Stimulated activated CD4-positive, alpha-beta T cell treated with anti-CD3 and anti-CD28 coated beads, Interleukin-4, amount 100 ng/mL, for 24 hours (primary cell): ENCODE measurements at places on chromosomes 1 and 21.

GRCh38 chr1:184903111-184903692 is 71.1 kb downstream of the NIBAN1 start:
- no peak for DNase-seq

- no peak for DNase-seq
Measured at GRCh38 chr1:203550846-203551245, 56.9 kb downstream of the OPTC start.

- DNase-seq: no peak
Measured at GRCh38 chr1:168518813-168519212, 25.0 kb downstream of the XCL2 start.

- DNase-seq: peak; percentile 53
Measured at GRCh38 chr1:6260961-6261614, at the start of gene GPR153. Gene GPR153, minus strand, starts transcription at chr1:6261098. Its CDS starts 6,193 bp downstream, at chr1:6254905.

- DNase-seq: no peak
Measured at GRCh38 chr1:109799445-109799844, 35.7 kb upstream of the EPS8L3 start.

GRCh38 chr21:38596264-38597042 is 98.2 kb upstream of the ERG start:
- DNase-seq: no peak

- no peak for DNase-seq
Measured at GRCh38 chr1:175599212-175599705, 144.1 kb downstream of the TNR start.

GRCh38 chr21:36450511-36450910 is 29.4 kb downstream of the CLDN14 start:
- DNase-seq: no peak

DNA sequence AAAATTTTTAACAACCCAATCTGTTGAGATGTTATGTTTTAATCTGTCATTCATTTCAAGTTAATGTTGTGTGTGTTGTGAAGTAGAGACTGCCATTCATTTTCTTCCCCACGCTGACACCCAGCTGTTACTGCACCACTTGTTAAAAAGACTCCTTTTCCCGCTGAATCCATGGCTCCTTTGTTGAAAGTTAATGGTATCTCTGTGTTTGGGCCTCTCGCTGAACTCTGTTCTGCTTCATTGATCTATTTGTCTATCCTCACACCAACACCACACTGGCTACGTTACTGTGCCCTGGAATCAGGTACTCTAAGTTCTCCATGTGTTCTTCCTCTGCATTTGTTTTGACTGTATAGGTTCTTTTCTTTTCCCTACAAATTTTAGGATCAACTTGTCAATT is 58.2 kb downstream of the PDE9A start:
- no peak for DNase-seq

DNA sequence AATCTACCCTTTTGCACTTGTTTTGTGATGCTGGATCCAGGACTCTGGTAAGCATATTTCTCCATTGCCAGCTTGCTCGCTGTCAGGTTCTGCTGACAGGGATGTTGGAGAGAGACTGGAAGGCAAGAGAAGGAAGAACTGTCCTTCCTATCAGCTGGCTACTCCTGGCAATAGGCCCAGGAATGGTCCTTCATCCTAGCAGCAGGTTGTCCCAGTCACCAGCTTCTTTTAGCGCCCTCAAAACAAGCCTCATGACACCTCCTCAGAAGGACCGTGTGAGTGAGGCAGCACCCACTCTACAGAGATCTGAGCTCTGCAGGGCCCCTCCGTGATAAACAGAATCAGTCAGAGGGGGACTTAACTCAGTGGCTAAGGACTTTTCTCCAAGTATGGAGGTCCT is 33.1 kb upstream of the SLAMF9 start:
- no peak for DNase-seq

GRCh38 chr1:167689567-167689920 is 32.2 kb upstream of the MPZL1 start:
- no peak for DNase-seq

DNA sequence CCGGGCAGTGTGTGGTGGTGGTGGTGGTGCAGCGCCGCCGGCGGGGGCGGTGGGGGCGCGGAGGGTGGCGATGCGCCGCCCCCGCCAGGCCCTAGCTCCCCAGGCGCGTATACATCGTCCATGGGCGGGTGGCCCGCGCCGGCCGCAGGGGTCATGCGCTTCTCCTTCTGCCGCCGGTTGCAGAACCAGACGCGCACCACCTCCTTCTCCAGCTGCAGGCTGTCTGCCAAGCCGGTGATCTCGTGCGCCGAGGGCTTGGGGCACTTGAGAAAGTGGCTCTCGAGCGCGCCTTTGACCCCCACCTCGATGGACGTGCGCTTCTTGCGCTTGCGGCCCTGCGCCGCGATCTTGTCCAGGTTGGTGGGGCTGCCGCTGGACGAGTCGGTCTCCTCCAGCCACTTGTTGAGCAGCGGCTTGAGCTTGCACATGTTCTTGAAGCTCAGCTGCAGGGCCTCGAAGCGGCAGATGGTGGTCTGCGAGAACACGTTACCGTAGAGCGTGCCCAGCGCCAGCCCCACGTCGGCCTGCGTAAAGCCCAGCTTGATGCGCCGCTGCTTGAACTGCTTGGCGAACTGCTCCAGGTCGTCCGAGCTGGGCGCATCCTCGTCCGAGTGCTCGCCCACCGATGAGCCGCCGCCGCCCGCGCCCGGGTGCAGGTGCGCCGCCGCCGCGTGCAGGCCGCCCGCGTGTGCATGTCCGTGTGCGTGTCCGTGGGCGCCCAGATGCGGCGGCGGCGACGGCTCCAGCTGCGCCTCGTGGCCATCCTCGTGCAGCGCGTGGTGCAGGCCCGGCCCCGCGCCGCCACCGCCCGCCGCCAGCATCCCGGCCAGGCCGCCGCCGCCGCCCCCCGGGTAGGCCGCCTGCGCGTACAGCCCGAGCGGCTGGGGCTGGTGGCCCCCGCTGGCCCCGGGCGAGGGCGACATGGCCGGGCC is 926 bp downstream of the POU3F1 start:
- no peak for DNase-seq

DNA sequence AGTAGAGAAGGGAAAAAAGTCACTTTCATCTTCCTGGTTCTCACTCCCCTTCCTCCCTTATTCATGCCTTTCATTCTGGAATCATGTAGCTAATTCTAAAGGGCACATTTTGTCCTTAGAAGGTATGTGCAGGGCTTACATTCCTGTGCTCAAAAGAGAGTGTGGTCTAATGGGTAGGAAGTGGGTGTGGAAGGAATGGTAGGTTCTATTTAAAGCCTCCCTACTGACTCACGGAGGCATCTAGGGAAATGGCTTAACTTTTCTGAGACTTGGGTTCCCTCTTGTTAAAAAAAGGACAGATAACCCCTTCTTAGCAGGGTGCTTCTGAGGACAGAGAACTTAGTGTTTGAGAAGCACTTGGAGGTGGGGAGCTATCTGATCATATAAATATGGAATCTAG is 249.3 kb upstream of the DUSP10 start:
- no peak for DNase-seq

GRCh38 chr21:33397717-33398116 is 5.5 kb upstream of the IFNGR2 start:
- no peak for DNase-seq

DNA sequence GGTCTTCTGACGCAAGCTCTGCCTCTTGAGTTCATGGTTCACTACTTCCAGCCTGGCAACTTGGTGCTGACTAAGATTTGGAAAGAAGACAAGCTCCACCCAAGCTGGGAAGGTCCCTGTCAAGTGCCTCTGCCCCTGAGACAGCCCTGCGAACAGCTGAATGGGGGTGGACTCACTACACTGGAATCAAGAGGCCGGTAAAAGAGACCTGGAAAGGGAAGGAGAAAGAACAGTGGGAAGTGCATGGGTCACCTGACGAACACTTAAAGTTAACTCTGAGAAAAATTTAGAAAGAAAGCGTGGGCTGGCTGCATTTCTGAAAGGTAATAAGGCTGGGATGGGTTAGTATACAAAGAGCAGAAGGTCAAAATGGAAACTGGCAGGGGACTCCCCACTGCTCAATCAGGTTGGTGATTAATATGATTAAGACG is 26.1 kb upstream of the ZNF496 start:
- DNase-seq: no peak

DNA sequence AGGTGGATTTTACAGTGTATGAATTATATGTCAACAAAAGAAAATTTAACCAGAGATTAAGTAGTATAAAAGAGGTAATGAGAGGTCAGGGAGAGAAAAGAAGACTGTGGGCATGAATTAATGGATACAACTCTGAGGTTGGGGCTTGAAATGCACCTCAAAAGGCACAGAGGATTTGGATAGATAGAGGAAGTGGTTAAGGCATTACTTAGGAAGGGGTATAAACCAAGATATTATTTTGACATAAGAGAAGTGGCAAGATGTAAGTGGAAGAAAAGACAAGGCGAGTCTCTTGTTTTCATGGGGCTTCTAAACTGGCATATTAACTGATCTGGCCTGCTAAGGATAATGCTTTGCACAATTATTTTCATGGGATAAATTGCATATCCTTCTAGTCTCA is 34.1 kb downstream of the RAP1A start:
- no peak for DNase-seq

DNA sequence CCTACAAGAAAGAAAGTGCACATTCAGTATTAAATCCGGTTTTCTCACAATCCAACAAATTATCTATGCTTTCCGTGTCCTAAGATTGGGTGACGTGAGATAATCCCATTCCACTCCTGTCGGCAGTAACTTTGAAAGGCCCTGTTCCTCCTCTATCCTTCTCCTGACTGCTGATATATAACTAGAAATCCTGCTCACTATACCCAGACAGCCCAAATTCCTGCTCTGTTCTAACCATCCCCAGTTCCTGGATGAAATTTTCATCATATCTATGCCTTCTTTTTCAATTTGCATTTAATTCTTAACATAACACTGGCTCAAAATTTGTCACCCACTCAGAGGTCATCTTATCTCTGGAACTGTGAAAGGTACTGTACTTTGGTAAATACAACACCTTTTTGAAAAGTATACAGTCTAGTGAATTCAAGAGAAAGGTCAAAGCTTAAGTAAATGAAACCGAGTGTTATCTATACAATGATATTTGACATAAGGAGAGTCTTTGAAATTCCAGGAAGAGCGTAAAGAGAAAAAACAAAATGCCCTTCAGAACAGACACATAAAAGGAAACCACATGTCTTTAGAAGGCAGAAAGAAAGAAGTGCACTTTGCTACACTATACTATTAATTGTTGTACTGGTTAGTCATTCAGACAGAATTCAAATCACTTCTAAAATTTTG is 200.5 kb upstream of the NEGR1 start:
- no peak for DNase-seq

DNA sequence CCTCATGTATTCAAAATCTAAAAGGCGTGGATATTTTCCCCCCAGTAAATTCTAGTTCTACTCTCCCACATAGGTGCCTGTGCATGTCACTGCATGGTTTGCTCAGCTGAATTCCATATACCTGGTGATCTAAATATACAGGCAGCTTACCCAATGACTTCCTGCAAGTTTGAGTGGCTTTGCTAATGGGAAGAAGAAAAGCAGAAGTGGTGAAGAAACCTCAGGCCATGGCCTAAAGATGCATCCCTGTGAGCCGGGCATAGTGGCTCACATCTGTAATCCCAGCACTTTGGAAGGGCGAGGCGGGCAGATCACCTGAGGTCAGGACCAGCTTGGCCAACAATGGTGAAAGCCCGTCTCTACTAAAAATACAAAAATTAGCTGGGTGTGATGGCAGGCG is 11.5 kb downstream of the SLC44A3 start:
- DNase-seq: no peak

DNA sequence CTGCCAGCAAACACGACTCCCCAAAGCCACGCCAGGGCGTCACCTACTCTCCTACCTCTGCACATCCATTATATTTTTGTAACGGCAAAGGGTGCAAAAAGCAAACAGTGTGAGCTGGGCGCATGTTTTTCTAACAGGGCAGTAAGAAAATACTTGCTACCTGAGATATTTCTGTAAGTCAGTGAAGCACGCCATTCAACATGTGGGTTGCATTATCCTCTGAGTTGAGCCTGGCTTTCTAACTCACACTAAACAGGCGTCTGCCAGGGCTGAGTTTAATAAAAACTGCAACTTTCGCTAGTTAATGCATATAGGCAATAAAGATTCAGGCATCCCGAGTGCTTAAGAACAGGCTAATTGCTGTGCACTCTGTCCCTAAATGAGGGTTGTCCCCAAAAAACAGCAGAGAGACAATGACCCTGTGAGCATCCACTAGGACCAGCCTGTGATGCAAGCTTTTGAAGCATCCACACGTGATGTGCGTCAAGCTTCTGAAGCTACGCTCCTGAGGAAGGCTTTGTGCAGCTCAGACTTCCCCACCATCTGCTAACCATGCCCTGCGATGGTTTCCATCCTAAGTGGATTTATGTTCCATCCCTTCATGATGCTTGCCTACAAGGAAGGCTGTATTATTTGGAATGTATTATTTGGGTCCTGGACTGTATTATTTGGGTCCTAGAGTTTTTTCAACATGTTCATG is 70.0 kb upstream of the SIM2 start:
- DNase-seq: no peak

GRCh38 chr1:31701091-31701736 is 2.6 kb downstream of the COL16A1 start:
- peak; percentile 19 for DNase-seq

- no peak for DNase-seq
Measured at GRCh38 chr1:90122654-90123340, 127.9 kb downstream of the ZNF326 start.

DNA sequence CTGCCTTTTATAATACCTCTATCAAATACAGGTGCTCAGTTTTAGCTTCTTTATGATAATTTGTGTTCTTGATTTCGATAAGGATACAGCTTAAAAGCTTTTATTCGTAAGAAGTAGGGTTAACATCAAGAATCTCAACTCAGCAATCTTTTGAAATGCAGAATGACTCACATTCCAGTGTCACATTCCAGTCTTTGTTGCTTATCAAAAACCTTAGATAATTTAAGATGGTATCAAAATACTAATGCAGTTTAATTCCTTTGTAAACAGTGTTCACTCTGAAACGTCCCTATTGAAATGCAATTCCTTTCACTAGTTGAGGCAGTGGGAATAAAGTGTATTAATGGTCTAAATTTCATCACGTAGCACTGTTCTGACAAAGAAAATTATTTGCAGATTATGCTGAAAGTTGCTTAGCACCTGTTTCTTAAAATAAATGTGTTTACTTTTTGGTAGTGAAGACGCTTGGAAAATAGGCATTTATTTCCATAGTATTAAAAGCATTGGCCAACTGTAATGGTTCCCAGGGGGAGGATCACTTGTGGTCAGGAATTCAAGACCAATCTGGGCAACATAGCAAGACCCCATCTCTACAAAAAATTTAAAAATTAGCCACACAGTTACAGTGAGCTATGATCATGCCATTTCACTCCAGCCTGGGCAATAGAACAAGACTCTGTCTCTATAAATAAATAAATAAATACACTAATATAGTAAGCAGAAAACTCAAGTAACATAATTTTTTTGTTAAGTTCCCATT is 10.1 kb upstream of the CNN3 start:
- no peak for DNase-seq

GRCh38 chr1:36709869-36710481 is 227.3 kb upstream of the CSF3R start:
- no peak for DNase-seq
